Osteoblast (primary cell): ENCODE measurements at places on chromosomes 3 and 15. TPM values are rescaled to one million over a fixed set of nuclear protein-coding genes. Genes with fewer than 3 reads are reported as not detected.
A peak's percentile ranks its signal among the peaks of the same experiment; 100 is the strongest.

GRCh38 chr3:53236112-53236841 is 19.5 kb downstream of the TKT start:
- peaks cover 90% of the 10 kb centered on the region for H3K36me3 ChIP-seq
- no peak overlapping the region for H3K4me3 ChIP-seq
- DNase-seq, result peak; percentile 98
- peak overlapping the region; percentile 87 for H3K27ac ChIP-seq
- peaks cover 37% of the 10 kb centered on the region for H3K4me1 ChIP-seq
- H3K27me3 ChIP-seq, result no peaks in the 10 kb centered on the region

The RBSN gene
- 23.9 TPM in 2 replicates for total RNA-seq

The FNDC3B gene
- total RNA-seq, result 179 TPM in 2 replicates

GRCh38 chr15:34109797-34110663 is 8.1 kb downstream of the PGBD4 start:
- H3K27ac ChIP-seq, result no peak overlapping the region
- H3K36me3 ChIP-seq, result no peaks in the 10 kb centered on the region
- no peak overlapping the region for H3K4me3 ChIP-seq
- no peaks in the 10 kb centered on the region for H3K27me3 ChIP-seq
- H3K4me1 ChIP-seq, result no peaks in the 10 kb centered on the region

- H3K27me3 ChIP-seq, result no peaks in the 10 kb centered on the region
- H3K27ac ChIP-seq, result no peak overlapping the region
- no peaks in the 10 kb centered on the region for H3K36me3 ChIP-seq
- peaks cover 17% of the 10 kb centered on the region for H3K4me1 ChIP-seq
These were observed 60.9 kb downstream of the PXYLP1 start for GRCh38 chr3:141292356-141293058.

The KNG1 gene
- total RNA-seq, result not detected in 2 replicates

DNA sequence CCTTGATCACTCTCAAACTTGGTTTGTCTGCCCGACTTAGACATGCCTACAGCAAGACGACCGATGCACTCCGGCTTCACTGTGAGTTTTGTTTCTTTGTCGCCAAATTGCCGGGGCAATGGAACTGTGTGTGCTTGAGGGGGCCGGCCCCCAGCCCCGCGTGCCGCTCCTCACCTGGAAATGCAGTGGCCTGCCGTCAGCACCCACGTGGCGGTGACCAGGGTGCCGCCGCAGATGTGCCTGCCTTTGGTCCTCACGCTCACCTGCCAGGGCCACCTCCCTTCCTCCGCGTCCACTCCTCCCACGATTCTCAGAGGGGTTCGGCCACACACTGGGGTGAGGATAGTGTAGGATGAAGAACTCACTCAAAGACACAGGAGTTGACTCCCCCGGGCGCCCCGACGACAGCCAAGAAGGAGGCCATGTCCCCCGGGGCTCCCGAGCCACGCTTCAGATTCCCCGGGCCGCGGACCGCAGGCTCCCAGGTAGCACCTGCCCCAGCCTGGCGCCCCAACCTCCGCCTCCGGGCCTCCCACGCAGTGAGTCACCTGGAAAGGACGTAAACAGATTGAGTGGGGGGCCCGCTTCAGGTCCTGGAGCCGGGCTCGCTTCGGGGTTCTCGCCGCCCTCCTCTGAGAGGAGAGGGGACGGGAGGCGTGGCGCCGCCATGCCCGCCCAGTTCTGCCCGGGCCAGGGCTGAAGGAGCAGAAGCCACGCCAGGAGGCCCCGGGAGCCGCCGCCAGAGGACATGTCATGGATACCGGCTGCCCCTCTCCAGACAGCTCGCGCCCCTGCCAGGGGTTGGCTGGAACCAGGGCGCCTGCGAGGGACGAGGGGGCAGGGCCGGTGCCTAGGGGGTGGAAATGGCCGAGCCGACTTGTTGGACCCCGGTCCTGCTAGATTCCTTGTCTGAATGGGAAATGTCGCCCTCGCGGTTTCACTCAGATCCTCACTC is 29.6 kb downstream of the MYL3 start:
- H3K36me3 ChIP-seq, result no peaks in the 10 kb centered on the region
- no peak overlapping the region for H3K27ac ChIP-seq
- no peaks in the 10 kb centered on the region for H3K27me3 ChIP-seq
- DNase-seq, result no peak
- H3K4me3 ChIP-seq, result no peak overlapping the region
- H3K4me1 ChIP-seq, result no peaks in the 10 kb centered on the region

DNA sequence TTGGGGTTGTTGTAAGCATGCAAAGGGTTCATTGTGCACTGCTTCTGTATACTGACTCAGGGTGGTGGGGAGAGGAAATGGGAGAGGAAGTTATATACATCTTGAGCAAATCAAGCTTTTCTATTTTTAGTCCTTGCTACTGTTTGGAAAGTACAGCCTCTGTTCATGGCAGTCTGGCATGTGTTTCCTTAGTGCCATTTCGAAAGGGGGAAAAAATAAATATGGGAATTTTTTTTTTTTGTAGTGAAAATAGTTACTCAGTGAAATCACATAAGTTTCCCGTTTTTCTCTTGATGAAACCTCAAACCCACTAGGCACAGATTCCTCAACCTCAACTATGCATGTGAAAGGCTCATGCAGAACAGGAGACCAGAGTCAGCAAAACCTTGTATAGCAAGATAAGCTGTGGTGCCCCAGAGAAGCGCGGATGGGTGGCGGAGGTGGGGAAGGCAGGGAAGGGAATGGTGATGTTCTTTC is 353.3 kb downstream of the LPP start:
- H3K27ac ChIP-seq, result peak overlapping the region; percentile 87
- peak overlapping the region; percentile 54 for H3K4me3 ChIP-seq
- H3K4me1 ChIP-seq, result peaks cover 21% of the 10 kb centered on the region
- H3K36me3 ChIP-seq, result peaks cover 3% of the 10 kb centered on the region
